ENCODE measurements at places on chromosomes 13 and 19.

GRCh38 chr13:70941454-70941853 lies 833.2 kb upstream of the KLHL1 start:
- DNase-seq = no peak

- DNase-seq = no peak
These were observed 2532.9 kb downstream of the PCDH9 start for GRCh38 chr13:64697226-64697625.

DNA sequence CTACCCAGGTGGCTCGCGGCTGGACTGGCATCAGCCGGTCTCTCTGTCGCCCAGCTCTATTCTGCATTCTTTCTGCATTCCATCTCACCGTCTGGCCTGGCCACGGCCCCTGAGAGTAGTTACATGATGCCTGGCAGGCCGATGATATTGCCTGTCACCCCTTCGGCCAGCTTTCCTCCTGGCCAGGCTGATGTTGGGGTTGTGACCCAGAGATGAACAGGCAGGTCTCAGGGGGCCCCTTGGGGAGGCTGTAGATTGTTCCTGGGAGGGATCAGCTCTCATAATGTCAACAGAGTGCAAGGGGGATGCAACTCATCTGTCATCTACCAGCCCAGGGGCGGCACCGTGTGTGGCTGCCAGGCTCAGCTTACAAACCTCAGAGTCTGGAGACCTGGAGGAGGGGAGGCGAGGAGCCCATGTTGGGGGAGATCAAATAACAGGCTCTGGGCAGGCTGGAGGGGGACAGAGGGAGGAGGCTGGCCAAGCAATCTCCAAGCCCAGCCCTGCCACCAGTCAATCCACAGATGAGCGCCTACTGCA lies 13.6 kb upstream of the FBXO17 start:
- peak; percentile 87 for DNase-seq

GRCh38 chr19:42634409-42635232 lies 39.9 kb upstream of the CEACAM8 start:
- DNase-seq = no peak

- no peak for DNase-seq
These were observed 123.7 kb downstream of the KL start for GRCh38 chr13:33139780-33140535.

DNA sequence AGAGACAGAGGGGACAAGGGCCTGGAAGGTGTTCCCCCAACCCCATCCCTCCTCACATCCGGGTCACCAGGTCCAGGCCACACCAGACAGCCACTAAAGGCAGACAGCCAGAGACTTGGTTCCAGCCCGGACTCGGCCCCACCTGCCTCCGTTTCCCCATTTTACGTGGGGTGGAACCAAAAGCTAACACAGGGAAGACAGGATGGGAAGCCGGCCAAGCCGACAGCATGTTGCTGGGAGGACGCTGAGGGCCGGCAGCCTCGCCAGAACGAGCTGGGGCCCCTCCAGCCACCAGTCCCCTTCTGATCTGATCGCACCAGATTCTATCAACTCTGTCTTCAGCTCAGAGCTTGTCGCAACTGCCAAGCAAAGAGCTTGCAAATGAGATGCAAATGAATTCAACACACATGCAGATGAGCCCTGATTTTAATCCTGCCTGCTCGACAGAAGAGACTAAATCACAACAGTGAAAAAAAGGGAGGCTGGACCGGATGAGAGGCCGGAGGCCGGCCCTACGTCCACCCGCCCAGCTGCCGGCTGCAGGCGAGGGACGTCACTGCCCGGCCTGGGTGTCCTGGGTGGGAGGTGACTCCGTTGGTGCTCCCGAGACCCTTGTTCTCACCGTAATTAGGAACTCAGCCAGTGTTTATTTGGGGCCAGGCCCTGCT lies 17.5 kb upstream of the SHC2 start:
- DNase-seq = no peak

DNA sequence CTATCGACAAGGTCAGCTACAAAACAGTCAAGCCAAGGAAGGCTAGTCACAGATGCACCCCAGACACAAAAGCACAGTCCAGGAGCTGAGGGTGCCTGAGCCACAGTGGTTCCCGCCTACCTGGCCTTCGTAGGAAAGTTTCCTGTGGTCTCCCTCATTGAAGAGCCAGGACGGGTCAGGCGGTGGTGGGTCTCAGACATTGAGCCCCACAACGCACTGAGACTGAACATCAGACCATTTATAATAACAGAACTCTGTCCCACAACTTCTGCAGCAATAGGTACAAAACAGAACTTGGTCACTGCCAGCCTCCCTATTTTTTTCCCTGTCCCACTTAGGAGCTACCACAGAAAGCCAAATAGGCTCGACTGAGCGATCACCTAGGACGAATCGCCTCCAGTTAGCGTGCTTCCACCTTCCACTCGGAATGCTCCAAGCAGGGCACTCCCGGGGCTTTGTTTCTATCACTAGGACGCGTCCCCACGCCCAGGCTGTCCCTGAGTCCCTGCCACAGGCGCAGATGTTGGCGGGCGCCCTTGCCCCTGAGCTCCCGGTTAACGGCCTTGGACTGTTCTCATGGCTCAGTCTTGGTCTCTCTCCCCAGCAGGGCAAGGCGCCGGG lies 640 bp upstream of the ZNF544 start:
- DNase-seq = no peak

DNA sequence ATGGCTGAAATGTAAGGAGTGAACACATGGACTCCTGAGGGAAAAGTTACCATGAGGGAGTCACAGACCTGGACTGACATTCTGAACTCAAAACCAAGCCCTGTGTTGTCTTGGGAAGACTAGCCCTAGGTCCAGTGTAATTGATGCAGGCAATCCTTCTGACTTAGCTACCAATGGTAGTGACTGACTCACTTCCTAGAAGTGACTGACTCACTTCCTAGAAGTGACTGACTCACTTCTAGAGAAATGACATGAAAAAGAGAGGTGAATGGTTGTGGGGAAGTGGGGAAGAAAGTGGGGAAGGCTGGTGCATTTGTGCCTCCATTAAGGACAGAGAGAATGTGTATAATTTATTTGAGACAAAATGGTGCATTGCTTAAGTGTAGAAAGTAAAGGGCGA lies 49.9 kb downstream of the EDNRB start:
- no peak for DNase-seq

DNA sequence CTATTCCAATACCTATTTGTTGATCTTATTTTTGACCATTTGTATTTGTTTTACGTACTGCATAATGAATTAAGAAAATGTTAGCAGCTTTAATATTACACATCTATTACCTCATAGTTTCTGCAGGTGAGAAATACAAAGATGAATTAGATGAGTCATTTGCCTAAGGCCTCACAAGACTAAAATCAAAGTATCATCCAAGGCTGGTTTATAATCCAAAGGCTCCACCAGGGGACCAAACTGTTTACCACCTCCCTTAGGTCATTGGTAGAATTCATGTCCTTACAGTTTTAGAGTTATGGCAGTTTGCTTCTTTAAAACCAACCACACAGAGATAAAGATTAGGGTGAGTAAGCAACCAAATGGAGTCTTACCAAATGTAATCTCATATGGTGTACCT lies 848.1 kb downstream of the SLITRK6 start:
- DNase-seq = no peak

DNA sequence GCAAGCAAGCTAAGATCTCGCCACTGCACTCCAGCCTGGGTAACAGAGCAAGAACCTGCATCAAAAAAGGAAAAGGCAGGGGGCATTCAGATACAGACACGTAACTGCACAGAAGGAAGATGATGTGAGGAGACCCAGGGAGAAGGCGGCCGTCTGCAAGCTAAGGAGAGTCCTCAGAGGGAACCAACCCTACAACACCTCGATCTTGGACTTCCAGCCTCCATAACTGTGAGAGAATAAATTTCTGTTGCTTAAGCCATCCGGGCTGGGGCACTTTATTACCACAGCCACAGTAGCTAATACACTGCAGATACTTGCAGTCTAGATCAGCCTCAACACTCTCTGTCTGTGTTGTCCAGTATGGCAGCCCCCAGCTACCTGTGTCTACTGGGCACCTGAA lies 7.9 kb downstream of the TICAM1 start:
- DNase-seq = no peak

DNA sequence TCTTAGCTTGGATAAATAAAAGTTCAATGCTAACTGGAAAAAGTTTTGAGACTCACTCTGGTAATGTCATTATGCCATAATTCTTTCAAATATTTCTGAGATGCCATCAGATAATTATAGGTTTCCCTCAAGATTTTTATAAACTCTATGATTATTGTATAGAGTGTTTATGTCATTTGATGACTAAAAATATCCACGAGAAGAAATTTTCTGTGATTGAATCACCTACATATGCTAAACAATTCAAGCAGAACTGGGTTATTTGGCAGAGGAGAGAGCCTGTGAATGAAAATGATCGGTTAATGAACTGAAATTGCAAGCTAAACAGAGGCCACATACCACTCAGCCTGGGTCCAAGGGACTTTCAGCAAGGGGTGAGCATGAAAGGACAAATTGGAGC lies 92.6 kb upstream of the TSC22D1 start:
- no peak for DNase-seq

GRCh38 chr13:98722958-98723357 lies 29.5 kb downstream of the SLC15A1 start:
- DNase-seq = no peak

GRCh38 chr19:45883881-45884681 lies 1.9 kb downstream of the IRF2BP1 start:
- DNase-seq = no peak

DNA sequence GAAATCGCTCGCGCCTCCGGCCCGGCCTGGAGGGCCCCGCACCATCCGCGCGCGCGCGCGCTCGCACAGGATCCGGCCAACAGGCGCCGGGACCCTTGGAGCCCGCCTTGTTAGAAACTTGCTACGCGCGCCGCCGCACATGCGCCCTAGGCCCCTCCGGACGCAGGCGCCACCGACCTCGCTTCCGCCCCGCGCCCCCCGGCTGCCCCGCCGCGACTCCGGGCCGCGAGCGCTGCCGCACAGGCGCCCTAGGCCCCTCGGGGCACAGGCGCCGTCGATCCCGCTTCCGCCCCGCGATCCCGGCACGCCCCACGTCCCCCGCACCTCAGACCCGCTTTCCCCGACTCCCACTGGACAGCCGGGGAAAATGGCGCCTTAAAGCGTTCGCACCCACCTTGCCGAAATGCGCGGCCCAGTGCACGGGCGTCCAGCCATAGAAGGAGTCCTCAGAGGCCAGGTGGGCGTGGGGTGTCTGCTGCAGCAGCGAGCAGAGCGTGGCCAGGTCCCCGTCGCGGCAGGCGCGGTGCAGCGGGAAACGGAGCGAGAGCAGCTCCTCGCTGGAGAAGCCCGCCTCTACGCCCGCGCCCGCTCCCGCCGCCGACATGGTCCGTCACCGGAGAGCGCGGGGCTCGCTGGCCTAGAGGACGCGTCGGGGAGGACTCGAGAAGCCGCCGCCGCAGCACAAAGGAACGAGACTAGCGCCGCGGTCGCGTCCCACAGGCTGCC lies 375 bp downstream of the ANKRD10 start:
- DNase-seq = peak; percentile 77

DNA sequence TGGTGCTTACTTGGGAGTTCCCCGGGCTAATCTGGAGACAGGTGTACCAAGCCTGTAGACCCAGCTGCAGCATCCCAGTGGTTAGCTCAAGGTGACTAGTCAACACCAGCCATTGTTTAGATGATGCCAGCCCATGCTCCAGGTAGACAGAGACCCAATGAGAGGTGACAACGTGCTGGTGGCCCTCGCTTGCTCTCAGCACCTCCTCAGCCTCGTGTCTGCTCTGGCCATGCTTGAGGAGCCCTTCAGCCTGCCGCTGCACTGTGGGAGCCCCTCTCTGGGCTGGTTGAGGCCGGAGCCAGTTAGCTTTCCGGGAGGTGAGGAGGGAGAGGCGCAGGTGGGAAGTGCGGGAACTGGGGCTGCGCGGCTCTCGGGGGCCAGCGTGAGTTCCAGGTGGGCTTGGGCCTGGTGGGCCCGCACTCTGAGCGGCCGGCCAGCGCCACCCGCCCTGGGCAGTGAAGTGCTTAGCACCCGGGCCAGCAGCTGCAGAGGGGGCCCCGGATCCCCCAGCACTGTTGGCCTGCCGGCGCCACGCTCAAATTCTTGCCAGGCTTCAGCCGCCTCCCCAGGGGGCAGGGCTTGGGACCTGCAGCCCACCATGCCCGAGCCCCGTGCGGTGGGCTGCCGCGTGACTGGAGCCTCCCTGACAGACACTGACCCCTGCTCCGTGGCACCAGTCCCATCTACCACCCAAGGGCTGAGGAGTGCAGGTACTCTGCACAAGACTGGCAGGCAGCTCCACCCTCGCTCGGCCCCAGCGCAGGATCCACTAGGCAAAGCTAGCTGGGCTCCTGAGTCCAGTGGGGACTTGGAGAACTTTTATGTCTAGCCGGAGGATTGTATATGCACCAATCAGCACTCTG lies 85.9 kb upstream of the VSTM2B start:
- no peak for DNase-seq

DNA sequence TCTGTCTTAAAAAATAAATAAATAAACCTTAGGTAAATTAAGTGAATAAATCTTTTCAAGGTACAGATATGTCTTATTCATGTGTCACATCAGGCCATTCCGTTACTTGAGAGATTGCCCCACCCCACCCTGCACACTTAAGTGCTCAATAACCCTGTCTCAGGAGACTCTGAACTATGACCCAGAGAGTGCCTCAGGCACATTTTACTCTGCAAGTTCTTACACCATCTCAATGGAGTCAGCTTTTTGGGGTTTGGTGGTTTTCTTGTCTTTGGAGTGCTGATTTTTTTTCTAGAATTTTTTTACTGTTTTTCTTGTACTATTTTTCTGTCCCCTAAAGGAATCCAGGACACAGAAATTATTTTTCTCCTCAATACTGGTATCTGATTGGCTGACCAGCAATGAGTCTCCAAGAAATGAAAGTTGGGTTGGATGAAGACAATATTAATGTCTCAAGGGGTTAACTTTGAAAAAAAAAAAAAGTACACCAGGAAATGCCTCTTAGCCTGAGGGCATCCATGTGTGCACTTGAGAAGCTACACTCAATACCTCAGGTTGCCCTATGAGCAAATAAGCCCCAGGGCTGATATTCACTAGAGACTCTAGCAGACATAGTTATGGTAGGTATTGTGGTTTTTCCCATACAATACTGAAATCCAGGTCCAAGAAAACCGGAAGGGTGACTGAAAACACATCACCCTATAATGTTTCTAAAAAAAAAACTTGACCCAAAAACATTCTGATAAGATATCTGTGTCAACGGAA lies 114.6 kb upstream of the ZNF91 start:
- DNase-seq = no peak

DNA sequence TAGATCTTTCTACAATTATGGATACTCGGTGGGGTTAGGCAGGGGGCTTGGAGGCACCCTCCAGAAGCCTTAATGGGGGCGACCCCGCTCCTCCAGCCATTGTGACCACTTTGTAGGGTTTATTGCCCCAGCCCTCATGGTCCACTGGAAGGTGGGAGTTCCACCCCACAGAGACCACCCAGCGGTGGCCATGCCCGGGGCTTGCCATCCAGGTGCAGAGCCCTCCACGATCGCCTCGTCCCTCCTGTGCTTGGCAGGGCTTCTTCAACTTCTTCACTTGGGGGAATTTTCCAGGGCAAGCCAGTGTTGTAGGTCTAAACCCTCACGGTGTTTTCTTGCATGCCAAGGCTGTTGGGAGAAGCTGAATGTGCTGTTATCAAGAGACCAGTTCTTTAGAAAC lies 16.1 kb downstream of the ZNF536 start:
- DNase-seq = no peak

GRCh38 chr19:2602391-2603181 lies 99.9 kb downstream of the GNG7 start:
- DNase-seq = no peak

Measured in NCI-H2171 (cell line).